ENCODE measurements at places on chromosomes 7 and 10. TPM values are rescaled to one million over a fixed set of nuclear protein-coding genes. Genes with fewer than 3 reads are reported as not detected.

- no peak overlapping the region for H3K27ac ChIP-seq
- H3K27me3 ChIP-seq, result no peaks in the 10 kb centered on the region
- no peak for DNase-seq
- H3K4me3 ChIP-seq, result no peak overlapping the region
- no peaks in the 10 kb centered on the region for H3K4me1 ChIP-seq
Observed at GRCh38 chr7:152596824-152597223, 79.1 kb downstream of the XRCC2 start.

GRCh38 chr7:155847821-155848435, 35.7 kb upstream of the SHH start:
- no peaks in the 10 kb centered on the region for H3K27me3 ChIP-seq
- no peaks in the 10 kb centered on the region for H3K36me3 ChIP-seq
- DNase-seq, result no peak
- peaks cover 7% of the 10 kb centered on the region for H3K4me1 ChIP-seq

The ADRA2A gene
- 3.8 TPM for total RNA-seq

The MAPK8 gene
- total RNA-seq, result 47.9 TPM

All from lower lobe of right lung (tissue), 2 donors.